ENCODE measurements at places on chromosomes 7 and 10.

GRCh38 chr10:99672884-99673283 lies 13.6 kb downstream of the ENTPD7 start:
- no peak for DNase-seq

- DNase-seq = no peak
Measured at GRCh38 chr10:4355350-4355749, 470.7 kb upstream of the AKR1E2 start.

DNA sequence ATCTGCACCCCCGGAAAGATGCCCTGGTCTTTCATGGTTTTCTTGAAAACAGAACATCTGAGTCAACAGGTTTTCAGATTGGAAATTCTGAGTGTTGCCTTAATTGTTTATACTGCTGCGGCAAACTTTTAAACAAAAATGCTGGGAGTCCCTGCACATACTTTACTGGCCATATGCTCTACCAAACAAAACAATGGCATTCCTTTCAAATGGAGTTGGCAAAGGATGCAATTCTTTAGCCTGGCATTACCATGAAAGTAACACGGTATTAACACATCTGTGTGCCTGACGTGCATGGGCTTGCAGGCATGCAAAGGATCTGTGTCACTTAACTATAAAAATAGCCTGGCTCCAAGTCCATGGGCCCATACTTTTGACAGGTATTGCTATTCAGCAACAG lies 4.2 kb downstream of the INHBA start:
- DNase-seq = no peak

DNA sequence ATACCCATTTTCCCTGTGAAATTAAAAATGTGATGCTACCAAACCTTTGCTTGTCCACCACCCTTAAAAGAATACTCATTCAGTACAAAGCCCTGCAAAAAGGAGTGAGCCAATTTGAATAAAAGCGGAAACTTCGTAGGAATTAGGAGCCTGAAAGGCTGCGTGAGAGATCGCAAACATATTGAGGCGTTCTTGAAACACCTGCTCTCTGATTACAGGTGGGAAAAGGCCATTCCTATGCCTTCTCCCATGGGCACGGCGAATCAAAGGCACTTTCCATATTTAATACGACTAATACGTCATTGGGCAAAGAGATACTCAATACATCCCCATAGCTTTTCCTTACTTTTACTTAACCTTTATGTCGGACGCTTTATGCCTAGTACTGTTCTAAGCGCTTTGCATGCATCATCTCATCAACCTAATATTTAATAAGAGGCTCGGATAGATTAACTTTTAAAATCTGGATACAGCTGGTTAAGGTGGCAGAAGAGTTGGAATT lies 30.9 kb upstream of the KMT2E start:
- DNase-seq = no peak

- DNase-seq = peak; percentile 70
Measured at GRCh38 chr10:3484306-3485056, 300.5 kb downstream of the KLF6 start.

GRCh38 chr7:127791446-127792189 lies 139.6 kb downstream of the SND1 start:
- no peak for DNase-seq

DNA sequence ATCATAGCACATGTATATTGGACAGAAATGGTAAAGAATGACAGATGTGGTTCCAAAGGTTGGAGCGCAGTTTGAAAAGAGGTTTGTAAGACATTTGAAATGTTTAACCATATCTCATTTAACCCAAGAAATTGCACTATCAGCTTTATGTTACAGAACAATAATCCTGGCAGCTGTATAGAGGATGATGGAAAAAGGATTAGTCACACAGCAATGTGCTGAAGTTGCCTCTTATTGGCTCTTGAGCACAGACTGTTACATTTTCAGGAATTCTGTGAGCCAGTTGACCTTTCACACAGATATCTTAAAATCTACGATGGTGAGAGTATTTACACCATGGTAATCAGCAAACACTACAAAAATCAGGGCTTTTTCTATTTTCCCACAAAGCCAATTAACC lies 3.9 kb downstream of the COG5 start:
- peak; percentile 35 for DNase-seq

DNA sequence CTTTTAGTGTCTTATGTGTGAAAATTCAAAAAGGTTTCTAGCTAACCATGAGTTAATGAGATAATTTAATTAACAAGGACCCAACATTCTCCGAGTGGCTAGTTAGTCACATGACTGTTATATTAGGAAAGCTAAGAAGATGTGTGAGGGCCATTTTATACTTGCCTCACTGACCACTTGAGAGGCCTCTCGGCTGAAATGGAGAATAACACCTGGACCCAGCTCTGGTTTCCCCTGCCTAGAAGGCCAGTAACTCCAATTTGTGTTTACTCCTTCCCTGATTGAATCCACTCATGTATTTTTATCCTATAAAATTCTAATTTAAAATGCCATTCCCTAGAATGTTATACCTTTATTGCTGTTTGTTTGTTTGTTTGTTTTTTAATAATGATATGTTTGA lies 1091.2 kb downstream of the KCNMA1 start:
- no peak for DNase-seq

DNA sequence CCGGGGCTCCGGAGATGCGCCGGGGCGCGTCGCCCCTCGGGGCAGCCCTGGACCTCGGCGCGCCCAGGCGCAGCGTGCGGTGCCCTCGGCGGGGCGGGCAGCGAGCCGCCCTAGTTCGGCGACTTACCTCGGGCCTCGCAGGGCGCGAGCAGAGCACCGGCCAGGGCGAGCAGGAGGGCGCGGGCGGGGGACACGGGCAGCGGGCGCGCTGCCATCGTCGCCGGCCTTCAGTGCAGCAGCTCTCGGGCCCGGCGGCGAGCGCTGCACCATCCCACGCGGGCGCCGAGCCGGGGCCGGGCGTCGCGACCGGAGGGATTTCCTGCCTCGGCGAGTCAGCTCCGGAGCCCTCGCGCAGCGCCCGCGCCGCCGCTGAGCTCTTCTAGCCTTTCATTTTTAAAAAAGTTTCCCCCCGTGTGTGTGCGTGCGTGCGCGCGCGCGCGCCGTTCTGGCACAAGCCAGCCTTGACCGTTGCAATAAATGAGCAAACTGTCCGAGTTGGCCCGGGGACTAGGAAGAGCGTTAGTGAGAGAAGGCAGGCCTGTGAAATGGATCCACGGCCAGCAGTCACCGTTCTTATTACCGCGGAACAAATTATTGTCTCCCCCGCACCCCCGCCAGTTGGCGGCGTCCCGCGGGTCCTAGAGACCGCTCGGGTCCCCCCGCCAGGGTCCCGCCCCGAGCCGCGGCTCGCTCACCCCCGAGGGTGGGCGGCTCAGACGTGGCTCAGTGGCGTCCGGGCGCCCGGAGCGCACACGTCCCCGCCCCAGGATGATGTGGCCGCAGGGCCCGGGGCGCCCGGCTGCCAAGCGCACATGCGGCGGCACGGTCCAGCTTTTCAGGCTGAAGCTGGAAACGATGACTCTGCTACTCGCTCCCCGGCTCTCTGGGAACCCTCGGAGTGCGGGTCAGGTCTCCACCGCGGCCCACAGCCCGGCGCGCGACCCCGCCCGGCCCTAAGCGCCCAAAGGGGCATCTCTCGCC lies at the start of gene ADAM12:
Gene ADAM12 (minus strand): TSS at position 547 of the 981 bp plus-strand sequence. CDS start 332 bp downstream, at position 215.
- DNase-seq = peak; percentile 48

GRCh38 chr7:4706384-4707216 lies 24.5 kb downstream of the FOXK1 start:
- no peak for DNase-seq

GRCh38 chr10:37831495-37832333 lies 25.7 kb downstream of the ZNF248 start:
- DNase-seq = no peak

DNA sequence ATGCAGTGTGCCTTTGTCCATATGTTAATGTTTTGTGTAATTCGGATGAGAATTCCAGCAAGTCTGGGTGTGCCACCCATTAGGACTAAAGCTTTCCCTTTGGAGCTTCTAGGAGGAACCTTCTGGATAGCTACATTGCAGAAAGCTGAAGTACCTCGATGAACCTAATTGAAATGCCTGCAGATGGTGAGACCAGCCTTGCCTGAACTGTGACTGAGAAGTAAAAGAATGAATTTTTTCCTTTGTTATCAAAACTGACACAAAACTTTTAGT lies 31.1 kb upstream of the FBXW4 start:
- DNase-seq = no peak

DNA sequence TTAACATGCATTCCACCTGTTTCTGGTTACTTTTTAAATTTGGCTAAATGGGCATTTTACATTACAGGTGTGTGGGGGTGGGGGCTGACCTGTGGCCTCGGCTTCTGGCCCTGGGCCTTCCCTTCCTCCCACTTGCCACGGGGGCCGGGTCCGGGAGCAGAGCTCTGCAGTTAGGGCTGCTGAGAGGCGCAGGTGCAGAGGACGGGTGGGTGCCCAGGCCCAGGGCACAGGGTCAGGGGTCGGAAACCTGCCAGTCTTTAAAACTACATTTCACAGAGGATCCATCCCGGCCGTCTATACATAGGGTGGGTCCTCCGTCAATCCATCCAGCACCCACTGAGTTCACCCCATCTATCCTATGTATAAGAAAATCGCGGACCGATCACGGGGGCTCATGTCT lies 106.5 kb upstream of the INSIG1 start:
- DNase-seq = no peak

GRCh38 chr10:74107391-74107790 lies 43.2 kb downstream of the AP3M1 start:
- DNase-seq = no peak

DNA sequence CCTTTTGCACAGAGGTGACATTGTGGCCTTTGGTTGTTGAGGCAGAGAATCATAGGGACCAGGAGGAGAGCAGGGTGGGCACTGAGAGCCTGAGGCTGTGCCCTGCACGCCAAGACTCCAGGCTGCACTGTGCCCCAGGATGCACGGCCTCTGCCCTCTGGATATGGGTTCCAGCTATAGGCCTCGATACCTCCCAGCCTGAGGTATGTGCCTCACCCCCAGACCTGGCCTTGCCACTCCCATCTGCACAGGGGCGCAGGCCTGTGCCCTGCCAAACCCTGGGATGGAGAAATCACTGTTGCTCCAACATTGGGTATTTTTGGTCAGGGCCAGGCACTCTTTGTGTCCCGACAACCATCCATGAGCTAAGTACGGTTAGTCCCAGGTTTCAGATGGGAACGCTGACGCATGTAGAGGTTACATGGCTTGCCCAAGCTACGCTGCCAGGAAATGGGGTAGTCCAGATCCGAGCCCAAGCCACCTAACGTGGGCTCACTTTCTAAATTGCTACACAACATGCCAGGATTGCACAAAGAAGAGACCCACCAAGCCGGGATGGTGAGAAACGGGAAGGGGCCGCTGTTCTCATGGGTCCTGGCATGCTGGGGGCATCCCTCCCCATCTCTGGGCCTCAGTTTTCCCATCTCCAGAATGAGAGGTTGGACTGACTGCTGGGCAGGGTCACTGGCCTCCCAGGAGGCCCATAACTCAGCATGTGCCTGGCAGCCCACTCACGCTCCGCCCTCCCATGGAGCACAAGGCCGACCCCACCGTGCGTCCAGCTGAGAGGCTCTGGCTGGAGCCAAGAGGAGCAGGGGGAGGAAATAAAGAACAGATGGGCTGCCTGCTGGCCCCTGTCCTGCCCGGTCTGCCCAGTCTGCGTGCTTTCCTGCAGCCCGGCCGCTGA lies 44.2 kb downstream of the ZCCHC24 start:
- no peak for DNase-seq

All from hepatic stellate cell (primary cell).